ENCODE measurements at places on chromosomes 6 and 20.

GRCh38 chr6:97052152-97052787, 127.7 kb downstream of the KLHL32 start:
- no peak for DNase-seq

DNA sequence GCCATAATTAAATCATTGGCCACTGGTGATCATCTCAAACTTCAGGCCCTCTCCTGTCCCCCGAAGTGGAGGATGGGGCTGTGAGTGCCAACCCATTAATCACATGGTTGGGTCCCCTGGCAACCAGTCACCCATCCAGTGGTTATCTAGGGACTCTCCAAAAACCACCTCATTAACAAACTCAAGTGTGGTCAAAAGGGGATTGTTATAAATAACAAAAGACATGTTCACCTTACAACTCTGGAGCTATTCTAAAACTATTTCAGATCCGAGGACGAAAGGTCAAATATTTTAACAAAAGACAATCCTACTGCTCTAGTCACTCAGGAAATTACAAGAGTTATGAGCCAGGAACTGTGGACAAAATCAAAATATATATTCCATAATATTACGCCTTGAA, 95.5 kb upstream of the PRND start:
- DNase-seq = no peak

GRCh38 chr20:45927071-45927878, 7.2 kb upstream of the PCIF1 start:
- DNase-seq = no peak

GRCh38 chr6:1584996-1585668, 24.6 kb upstream of the FOXC1 start:
- DNase-seq = no peak

GRCh38 chr6:155185544-155185943, 78.3 kb upstream of the CLDN20 start:
- peak; percentile 68 for DNase-seq

GRCh38 chr6:135170849-135171248, 10.3 kb upstream of the MYB start:
- no peak for DNase-seq

DNA sequence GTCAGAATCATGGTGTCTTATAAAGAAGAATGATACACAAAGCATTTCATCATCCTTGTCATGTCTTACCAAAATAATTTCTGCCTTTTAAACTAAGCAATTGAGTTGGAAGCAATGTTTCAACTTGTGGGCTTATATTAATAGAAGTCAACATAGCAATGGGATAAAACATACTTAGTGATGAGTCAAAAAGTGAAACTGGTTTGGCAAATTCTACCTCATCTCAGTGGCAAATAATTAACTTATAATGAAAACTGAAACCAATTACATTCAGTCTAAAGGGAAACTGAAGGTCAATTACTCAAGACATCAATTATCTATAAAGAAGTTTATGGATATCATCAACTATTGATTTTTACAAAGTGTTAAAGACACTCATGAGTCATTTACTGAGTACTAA, 463.8 kb downstream of the BMP2 start:
- no peak for DNase-seq

DNA sequence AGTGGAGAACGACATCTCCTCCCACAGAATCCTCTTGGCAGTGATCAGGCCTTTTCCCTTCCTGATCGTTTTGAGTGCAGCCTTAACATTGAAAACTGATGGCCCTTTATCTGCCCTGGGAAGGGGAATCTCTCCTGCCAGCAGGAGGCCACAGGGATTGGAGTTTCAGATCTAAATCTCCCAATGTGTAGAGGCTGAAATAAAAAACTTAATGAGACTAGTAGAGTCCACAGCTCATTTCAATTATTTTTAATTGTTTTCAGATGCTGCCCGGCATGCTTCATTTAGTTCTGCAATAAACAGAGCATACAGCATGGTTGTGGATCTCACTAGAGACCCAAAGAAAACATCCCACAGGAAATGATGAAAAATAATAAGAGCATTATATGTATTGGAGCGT, 662.2 kb upstream of the HS3ST5 start:
- DNase-seq = no peak
